ENCODE measurements at places on chromosomes 11 and 22.

DNA sequence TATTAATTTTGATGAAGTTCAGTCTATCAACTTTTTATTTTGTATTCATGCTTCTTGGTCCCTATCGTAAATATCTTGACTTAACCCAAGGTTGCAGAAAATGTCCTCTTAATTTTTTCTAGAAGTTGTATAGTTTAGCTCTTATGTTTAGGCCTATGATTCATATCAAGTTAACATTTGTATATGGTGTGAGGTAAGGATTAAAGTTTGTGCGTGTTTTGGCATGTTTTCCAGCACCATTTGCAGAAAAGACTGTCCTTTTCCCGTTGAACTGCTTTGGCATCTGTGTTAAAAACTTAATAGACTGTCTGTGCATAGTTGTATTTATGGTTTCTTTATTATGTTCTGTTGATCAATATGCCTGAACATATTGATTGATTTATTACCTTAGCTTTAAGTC is 42.3 kb downstream of the ARHGEF12 start:
- no peak for DNase-seq

- DNase-seq: no peak
Measured at GRCh38 chr11:18111005-18111404, 5.1 kb upstream of the SAAL1 start.

GRCh38 chr11:20448834-20449233 is 61.3 kb downstream of the PRMT3 start:
- DNase-seq: no peak

- no peak for DNase-seq
Measured at GRCh38 chr11:113577356-113578032, 102.3 kb upstream of the DRD2 start.

DNA sequence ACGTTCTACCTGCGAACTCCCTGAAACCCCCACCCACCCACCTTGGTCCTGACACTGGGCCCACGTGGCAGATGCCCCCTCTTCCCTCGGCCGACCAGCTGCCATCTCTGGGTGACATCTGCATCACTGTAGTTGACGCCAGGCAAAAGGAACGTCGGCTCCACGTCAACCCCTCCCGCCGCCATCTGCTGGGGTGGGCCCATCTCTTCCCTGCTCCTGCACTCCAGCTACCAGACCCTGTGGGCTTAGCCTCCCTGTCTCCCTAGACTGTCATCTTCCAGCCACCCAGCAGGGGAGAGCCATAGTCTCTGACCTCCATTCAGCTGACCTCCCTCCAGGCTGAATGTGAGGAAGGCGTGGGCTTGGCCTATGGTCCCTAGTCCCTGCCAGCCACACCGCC is 21.4 kb downstream of the CHID1 start:
- no peak for DNase-seq

DNA sequence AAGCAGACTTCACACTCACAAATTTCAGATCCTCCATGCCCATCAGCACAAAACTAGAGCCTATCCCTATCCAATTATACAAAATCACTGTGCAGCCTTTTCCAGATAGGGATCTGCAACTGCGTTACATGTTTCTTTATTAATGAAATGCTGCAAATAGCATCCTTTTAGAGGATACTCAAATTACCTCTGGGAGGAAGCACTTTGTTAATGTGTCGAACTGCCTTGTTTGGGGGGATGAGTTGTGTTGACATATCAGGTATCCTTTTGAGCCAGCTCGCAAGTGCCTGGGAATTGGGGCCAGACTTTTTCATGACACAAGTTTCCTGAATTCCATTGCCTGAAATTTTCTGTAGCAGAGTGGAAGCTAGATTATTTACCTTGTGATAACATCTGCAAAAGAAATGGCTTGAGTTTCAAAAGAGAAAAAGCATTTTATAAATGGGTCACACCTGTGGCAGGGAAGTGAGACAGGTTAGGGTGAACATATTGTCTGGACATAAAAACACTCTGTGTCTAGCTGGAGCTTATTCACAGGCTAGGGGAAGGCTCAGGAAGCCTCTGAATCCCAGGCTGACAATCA is 299.1 kb upstream of the MTNR1B start:
- DNase-seq: no peak

DNA sequence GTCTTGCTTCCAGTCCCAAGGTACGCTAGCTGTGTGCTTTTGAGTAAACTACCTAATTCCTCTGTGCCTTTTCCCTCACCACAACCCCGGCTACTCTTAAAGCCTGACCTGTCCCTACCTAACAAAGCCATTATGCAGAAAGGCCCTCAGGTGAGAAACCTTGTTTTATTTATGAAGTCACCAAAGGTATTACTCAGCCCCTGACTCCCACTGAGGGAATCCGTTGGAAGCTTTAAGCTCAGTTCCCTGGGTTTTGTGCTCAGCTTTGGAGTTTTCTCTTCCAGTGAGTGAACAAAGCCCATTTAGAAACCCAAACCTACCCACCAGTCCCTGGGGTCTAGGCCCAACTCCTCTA is 90.9 kb downstream of the APIP start:
- no peak for DNase-seq

- DNase-seq: no peak
Measured at GRCh38 chr11:83921447-83922192, 635.5 kb upstream of the CCDC90B start.
